ENCODE measurements at places on chromosomes 4 and X.

DNA sequence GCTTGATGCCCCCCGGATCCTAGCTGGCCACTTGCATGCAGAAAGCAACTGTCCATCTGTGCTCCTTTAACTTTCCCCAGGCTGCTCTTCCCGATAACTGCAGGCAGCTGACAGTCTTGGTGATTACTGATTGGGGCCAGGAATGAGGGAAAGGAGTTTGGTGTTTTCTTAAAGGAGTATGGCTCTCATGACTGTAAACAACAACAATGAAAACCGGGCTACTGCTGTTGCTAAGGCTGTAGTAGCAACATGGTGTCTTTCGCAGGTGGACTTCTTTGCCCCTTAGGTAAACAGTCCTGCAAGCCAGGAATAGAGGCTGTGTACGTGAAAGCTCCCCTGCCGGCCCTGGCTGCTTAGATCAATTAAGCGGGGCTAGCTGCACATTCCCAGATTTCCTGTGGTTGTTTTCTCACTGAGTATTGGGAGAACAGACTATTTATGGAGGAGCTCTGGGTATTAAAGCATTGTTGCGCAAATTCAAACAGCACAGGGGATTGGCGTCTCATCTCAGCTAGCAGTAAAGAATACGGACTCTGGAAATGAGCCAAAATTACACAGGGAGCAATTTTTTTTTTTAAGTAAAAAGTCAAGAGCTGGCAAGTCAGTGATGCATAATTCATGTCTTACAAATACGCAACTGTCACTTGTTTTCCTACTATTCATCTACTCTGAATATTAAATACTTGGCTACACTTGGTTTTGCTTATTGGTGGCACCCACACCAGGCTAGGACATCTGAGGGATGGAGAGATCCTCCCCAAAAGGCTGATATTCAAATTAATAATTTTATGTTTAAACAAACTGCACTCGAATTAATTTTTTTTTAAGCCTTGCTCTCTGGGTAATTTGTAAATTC lies 61.6 kb upstream of the NAP1L5 start:
- DNase-seq: peak; percentile 51

- DNase-seq: no peak
Observed at GRCh38 chr4:33226133-33226532, 2506.0 kb downstream of the PCDH7 start.

DNA sequence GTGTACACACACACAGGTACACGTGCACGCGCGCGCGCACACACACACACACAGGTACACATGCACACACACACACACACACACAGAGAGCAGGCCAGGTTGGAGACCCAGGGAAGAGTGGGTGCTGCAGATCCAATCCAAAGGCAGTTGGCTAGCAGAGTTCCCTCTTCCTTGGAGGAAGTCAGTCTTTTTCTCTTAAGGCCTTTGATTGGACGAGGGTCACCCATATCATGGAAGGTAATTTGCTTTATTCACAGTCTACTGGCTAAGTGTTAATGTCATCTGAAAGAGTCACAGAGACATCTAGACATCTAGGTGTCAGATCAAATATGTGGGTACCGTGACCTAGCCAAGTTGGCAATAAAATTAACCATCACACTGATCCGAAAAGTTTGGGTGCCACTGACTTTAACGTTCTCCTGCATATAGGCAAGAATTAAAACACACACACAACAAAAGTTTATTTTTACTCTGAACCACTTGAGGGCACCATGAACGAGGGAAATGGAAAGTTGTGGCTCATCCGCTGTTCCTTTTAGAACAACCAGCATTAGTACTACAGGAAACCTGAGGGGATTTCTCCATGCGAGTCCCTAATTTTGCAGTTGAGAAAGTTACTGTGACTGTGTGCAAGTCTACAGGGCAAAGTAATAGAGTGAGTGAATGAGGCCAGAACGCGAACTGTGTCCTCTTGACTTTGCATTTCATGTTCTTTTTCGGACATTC lies 66.0 kb upstream of the STOX2 start:
- no peak for DNase-seq

DNA sequence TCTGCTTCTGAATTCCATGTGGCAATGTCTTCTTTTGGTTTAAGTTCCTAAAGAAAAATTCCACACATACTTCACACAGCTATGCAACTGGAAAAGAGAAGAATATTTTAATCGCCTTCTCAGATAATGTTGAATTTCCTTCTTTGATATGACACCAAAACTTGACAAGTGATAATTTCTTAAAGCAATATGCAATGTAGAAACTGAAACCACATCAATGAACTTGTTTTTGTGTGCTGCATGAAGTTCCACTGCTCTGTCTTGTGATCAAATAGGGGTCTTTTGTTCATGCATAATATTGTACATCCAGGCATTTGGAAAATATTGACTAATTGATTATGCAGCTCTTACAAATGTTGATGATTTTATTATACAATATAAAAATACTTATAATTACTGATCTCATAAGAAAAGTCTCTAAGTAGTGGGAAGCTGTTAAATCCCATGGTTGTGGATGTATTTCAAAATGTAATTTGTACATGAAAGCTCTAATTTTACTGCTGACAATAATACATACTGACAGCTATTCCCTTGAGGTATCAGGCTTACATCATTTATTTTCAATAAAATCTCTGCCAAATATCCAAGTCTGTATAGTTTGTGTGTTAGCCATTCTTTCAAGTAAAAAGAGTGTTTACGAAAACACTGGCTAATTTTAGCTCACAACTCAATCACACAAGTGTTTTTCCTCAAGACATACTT lies 56.5 kb downstream of the AGA start:
- DNase-seq: no peak

DNA sequence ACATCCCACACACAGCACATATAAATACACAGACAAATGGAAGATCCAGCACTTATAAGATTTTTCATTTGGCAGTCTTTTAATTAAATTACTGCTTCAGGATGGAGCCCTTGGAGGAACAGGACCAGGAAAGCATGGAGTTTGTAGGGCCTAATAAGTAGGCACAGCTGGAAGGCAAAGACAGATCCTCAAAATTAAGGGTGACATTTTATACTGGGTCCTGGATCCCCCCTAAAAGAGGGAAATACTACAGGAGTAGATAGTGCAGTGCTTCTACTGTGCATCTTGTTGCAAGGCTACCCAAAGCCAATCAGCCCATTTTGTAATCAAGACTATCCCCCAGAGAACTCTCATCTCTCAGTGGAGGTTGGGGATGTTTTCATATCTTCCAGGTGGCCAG lies 1860.7 kb upstream of the PCDH10 start:
- DNase-seq: no peak

DNA sequence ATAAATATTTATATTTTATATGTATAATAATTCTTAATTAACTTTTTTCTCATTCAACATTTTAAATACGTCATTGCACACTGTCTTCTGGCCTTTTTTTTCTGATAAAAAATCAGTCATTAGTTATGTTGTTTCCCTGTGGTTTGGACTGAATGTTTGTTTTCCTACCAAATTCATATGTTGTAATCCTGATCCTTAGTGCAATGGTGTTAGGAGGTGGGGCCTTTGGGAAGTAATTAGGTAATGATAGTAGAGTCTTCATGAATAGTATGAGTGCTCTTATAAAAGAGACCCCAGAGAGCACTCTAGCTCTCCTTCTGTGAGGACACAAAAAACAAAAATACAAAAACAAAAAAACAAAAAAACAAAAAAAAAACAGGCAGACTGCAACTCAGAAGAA lies 117.2 kb downstream of the GASK1B start:
- no peak for DNase-seq

DNA sequence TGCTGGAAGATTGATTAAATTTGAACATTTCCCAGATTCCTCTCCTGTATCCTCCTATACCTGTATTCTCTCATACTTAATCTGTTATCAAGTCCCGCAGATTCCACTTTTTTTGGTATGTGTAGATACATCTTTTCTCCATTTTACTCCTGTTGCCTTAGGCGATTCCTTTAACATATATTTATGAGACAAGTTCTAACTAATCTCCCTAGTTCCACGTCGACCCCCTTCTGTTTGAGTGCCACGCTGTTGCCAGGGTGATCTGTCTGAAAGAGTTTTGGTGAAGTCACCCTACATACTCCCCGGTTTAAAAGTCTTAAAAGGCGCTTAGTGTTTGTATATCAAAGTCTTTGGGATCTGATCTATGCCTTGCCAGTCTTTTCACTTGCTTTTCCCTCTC lies 2.4 kb downstream of the HNRNPH2 start:
- no peak for DNase-seq

- DNase-seq: no peak
Observed at GRCh38 chrX:43566170-43566569, 89.9 kb upstream of the MAOA start.

DNA sequence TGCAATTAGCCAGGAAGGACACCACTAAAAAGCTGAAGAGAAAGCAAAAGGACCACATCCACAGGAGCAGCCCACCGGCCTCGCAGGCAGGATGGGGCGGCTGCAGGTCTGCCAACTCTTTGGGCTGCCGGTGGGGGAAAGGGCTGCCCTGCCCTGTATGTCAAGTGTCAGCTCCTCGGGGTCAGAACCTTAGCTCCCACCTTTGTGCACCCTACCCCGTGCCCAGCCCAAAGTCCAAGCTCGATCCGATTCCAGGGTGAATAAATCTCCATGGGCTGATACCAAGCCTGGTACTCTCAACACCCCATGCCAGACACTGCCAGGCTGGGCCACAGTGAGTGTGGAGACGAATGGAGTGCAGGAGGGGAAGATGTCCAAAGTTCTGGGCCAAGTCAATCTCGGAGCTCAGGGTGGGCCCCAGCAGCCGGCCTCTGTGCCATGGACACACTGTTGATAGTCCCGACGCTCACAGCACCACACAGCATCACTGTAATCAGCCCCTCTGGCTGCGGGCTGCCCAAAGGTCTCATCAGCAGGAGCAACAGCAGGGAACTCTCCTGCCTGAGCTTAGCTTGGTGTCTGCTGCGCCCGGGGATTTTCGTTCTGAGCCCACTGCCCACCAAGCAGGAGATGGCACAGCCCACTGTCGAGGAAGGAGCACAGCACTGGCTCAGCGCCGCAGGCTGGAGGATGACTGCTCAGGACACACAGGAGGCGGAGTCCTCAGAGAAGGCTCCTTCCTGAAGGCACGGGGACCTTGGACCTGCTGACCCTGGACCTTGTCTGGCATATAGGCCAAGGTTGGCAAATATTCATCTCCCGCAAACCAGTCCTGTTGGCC lies 84.4 kb downstream of the JAKMIP1 start:
- DNase-seq: no peak

- DNase-seq: no peak
Observed at GRCh38 chrX:35499071-35499862, 298.9 kb upstream of the MAGEB16 start.

DNA sequence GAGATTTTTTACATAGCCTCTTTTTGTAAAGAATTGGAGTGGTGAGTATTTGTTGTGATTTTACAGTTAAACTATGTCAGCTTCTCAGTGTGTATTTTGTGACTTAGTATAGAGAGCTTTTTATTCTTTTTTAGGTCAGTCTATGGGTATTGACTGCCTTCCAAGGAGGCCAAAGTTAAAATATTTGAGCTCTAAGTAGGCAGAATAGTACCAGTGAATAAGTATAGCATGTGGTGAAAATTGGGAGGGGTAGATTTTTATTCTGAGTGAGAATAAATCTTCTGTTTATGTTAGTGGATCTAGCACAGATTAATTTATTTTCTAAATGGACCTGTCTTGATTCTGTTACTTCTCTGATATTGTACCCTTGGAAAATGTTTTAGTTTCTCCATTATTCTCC lies 37.5 kb downstream of the HERC3 start:
- no peak for DNase-seq

Measured in NCI-H1105 (cell line).